ENCODE measurements at places on chromosomes 1 and 21.

DNA sequence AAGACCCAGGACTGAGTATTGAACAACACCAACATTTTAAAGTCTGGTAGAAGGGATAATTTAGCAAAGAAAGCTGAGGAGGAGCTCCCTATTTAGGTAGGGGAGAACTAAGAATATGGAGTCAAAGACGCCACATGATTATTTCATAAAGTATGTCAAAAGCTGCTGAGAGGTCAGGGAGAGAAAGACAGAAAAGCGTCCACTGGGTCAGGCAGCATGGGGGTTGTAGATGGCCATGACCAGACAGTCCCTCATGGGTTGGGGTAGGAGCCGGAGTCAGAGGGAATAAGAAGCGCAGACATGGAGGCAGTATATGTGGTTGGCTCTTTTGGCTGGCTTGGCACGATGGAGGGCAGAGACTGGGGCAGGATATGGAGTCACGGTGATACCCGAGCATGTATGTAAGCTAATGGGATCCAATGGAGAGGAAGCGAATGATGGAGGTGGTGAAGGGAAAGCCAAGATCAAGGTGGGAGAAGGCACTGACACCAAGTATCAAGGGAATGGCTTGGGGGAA, 4.8 kb downstream of the C1orf115 start:
- no peak for DNase-seq

- DNase-seq, result no peak
Measured at GRCh38 chr1:184596950-184597645, 157.6 kb downstream of the EDEM3 start.

GRCh38 chr1:30810416-30811080, 53.0 kb upstream of the LAPTM5 start:
- DNase-seq, result no peak

GRCh38 chr1:109653306-109653705, 2.6 kb upstream of the GSTM4 start:
- DNase-seq, result no peak

GRCh38 chr1:81435175-81435574, 365.6 kb upstream of the ADGRL2 start:
- no peak for DNase-seq

- DNase-seq, result no peak
Measured at GRCh38 chr1:84995484-84996334, 1.2 kb downstream of the MCOLN2 start.
